ENCODE measurements at places on chromosomes 7 and 10.

DNA sequence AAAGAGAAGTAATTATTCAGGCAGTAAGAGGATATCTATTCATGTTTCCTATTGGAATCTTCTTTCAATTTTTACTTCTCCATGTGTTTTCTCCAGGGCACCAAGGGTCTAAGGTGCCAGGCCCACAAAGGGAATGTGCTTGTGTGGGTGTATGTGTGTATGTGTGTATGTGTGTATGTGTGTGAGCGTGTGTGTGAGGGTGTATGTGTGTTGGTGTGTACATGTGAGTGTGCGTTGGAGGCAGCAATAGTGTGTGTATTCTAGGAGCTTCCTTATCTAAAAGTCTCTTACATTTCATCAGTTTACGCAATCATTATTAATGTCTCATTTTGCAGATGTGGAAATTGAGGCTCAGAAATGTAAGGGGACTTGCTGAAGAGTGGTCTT is 28.3 kb downstream of the RAMP3 start:
- DNase-seq: no peak

GRCh38 chr10:83607959-83608745 is 531.2 kb upstream of the GHITM start:
- no peak for DNase-seq

GRCh38 chr7:3207387-3207902 is 93.6 kb upstream of the SDK1 start:
- no peak for DNase-seq

- DNase-seq: peak; percentile 21
Observed at GRCh38 chr10:4061441-4061951, 276.5 kb upstream of the KLF6 start.

GRCh38 chr10:48511066-48511874 is 93.6 kb downstream of the ARHGAP22 start:
- no peak for DNase-seq

DNA sequence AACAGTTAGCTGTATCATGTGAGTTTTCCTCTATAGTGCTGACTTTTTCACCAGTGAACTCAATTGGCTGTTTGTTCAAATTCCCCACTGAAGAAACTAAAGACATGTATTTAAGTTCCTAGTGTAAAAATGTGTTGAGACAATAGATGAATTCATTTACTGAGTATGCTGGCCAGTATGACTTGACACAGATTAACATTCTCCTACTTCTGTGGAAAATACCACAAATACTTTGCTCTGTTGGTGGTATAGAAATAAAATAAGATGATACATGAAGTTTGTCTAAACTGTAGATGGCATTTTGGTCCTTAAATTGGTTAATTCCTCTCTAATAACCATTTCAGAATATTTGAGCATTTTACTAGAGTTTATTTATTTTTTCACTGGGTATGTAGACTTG is 227.7 kb upstream of the TEX47 start:
- DNase-seq: no peak

- DNase-seq: no peak
Observed at GRCh38 chr10:119933179-119933578, 40.6 kb downstream of the SEC23IP start.

DNA sequence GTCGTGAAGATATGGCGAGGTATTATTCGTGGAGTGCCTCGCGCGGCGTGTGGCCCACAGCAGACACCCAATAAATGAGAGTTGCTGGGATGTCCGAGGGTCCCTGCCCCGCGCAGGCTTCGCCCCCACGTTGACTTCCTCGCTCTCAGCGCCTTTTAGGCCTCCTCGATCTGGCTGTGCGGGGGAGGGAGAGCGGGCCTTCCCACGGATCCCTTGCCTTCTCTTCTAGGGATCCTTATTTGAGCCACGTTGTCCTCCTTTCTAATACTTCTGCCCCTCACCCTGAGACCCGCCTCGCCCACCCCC is 660 bp downstream of the VCL start:
- no peak for DNase-seq

DNA sequence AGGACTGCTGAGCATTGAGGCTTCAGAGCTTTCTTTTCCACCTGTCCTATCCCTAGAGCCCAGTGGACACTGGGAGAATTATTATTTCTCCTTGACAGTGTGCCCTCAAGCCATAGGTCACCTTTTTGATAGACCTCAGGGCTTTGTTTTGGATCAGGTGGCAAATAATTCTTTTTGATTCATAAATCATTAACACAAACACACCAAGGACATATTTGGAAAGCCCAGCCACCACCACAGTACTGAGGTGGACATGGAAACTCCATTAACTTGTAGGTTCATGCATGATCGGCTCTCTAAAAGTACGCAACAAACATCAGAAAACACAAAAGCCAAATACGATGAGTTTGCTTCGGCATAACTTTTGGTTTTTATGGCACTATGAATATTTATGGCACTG is 17.8 kb upstream of the PLEKHS1 start:
- DNase-seq: no peak

GRCh38 chr10:70295321-70295720 is 11.5 kb upstream of the NPFFR1 start:
- no peak for DNase-seq

- no peak for DNase-seq
Observed at GRCh38 chr10:92180399-92180798, 110.5 kb downstream of the CPEB3 start.

DNA sequence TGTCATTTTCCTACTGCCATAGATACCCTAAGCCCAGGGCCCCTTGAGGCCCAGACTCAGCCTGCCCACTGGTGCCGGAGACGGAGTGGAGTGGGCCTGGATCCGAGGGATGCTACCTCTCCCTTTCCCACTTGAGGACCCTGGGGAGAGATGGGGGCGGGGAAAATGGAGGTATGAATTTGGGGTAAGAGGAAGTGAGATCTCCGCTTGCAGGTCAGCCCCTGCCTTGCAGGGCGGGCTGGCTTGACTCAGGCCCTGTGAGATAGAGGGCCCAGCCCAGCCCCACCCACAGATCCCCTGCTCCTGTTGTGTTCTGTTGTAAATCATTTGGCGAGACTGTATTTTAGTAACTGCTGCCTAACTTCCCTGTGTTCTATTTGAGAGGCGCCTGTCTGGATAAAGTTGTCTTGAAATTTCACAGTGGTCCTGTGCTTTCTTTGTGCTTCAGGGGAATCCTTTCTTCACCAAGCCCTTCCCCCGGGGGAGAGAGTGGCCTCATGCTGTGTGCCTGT is 13.2 kb downstream of the YKT6 start:
- DNase-seq: no peak

GRCh38 chr7:102897856-102898531 is 14.8 kb upstream of the LRRC17 start:
- no peak for DNase-seq

DNA sequence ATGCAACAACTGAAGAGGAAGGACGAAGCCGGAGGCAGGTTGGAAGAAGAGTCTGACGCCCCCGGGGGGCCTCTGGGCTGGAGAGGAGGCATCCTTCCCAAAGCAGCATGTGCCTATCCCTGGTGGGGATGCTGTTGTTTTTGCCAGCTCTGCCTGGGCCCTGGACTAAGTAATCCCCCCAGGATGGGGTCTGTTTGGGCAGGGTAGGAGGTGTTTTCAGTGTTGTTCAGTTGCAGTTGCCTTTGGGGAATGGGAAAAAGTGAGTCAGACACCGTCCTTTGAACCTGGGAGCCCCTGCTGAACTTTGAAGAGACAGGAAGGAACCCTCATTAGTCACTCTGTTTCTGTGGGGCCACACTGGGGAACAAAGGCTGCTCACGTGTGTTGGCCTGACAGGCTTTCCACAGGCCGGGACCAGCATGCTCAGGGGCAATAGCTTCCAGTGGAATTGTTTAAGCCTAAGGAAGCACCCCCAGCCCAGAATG is 35.2 kb upstream of the GDF10 start:
- DNase-seq: no peak
